NCI-H774 (cell line): ENCODE measurements at places on chromosomes 2 and 18.

DNA sequence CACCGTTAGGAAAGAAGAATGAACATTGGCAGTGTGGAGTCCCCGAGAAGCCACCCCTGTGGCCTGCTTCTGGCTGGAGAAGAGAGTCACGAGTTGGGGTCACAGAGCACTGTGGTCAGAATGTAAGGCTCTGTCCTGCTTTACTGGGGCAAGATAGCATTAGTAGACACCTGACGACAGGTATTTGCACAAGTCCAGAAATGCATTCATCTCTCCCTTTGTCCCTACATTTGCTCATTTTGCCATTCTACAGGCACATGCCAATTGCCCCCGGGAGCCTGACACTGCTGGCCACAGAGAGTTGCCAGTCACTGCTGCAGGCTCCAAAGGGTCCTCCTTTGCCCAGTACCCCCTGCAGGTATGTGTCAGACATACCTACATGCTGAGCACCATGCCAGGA is 133.3 kb downstream of the SMAD2 start:
- DNase-seq = no peak

- no peak for DNase-seq
These were observed 15.0 kb downstream of the RND3 start for GRCh38 chr2:150472511-150472899.

DNA sequence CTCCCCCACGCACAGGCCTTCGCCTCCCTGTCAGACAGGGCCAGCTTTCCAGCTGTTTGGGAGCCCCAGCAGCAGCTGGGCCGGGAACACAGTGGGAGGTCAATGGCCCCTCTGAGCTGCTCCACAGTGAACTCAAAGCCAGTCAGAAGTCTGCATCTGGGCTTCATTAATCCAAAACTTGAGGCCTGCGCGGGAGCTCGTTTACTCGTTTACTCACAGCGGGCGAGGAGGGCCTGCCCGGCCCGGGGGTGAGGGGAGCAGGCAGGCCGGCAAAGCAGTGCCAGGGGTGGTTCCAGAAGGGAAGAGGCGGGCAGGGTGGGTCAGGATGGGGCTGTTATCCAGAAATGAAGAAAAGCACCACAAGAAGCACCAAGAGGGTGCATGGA is 36.8 kb upstream of the SEMA4C start:
- DNase-seq = no peak

DNA sequence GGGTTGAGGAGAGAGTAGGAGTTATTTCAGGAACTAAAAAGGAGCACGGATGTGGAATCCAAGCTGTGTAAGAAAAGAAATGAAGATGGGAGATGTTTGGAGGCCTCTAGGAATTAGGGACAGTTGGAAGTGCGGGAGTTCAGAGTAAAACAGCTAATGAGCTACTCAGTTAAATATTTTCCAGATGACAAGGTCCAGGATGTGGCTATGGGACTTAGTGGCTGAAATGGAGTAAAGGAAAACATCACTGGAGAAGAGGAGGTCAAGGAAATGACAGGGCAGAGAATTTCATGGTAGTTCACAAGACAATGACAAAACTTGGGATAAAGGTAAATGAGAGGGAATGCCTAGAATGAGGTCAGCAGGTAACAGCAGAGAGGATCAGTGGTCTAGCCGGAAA is 13.0 kb downstream of the GPR155 start:
- DNase-seq = no peak

GRCh38 chr2:173240083-173240482 is 114.6 kb upstream of the CDCA7 start:
- DNase-seq = no peak

GRCh38 chr2:56749152-56749752 is 565.5 kb downstream of the CCDC85A start:
- DNase-seq = peak; percentile 55

- DNase-seq = no peak
These were observed 30.7 kb upstream of the TMEM247 start for GRCh38 chr2:46448641-46449040.

GRCh38 chr18:45341454-45341853 is 273.8 kb upstream of the SLC14A2 start:
- DNase-seq = no peak

DNA sequence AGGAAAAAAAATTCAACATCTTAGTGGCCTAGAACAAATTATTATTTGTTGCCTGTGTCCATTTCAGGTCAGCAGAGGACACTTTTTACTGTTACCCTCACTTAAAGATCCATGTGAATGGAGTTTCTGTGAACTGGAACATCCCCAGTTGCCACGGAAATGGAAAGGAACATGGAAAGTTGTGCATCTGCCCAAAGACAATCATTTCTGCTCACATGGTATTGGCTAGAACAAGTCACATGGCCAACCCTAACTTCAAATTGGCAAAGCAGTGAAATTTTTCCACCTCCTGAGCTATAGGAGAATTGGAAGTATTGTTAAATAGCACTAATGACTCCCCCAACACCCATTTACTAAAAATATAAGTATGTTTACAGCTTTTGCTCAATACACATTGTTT is 71.2 kb upstream of the CCBE1 start:
- no peak for DNase-seq

- no peak for DNase-seq
These were observed 332.2 kb downstream of the EIPR1 start for GRCh38 chr2:3045318-3045921.

DNA sequence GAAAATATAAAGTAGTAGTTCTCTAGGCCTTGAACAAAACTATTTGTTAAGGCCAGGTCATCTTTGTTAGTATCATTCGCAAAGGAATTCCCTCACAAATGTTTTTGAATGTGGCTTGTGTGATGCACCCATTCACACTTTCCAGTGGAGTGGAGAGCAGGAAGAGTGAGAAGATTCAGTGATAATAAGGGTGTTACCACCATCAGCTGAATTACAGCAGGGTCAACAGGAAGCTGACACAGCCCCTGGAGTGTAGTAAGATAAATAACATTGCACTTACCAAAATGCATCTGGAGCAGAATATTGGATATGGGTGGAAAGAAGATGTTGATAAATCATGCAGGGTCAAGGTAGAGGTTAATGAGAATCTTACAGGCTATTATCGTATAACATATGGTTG is 231.0 kb downstream of the DSC3 start:
- DNase-seq = no peak

GRCh38 chr2:227296671-227297405 is 28.2 kb upstream of the MFF start:
- DNase-seq = no peak

GRCh38 chr2:36444216-36444936 is 88.8 kb downstream of the CRIM1 start:
- no peak for DNase-seq

- DNase-seq = no peak
These were observed 159.9 kb downstream of the PRPF40A start for GRCh38 chr2:152557273-152557888.

DNA sequence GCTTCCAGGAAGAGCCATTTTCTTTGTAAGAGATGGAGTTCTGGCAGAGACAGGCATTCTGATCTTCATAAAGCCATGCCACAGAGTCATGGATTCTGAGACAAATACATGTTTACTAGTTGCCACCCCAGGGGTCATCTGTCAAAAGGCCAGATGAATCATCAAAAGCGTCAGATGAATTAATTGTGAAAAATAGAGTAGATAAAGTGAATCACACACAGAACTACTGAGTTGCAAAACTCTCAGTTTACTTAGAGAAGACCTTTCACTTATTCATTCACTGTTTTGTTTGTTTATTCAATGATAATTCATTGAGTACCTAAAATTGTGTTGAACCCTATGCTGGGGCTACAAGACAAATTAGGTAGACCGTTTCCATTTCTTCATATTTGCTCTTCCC is 157.7 kb upstream of the SERPINE2 start:
- no peak for DNase-seq

DNA sequence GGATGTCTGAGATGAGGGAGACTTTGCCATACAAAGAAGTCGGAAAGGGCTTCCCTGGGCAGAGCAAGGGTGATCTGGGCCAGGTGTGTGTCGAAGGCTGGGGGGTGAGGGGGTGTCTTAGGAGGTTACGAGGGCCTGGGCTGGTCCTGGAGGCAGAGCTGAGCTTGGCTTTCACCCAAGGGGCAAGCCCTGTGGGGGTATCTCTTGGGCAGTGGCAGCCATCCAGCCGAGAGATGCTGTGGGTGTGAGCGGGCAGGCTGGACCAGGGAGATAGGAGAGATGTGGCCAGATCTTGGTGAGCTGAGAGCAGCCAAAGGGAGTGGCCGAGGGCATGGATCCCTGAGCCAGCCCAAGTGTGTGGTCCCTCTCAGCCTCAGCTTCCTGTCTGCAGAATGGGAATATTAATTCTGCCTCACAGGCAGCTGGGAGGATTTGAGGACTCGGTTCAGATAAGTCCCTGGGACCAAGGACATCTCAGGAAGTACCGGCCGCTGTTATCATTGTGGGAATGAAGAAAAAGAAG is 33.0 kb downstream of the MAL start:
- no peak for DNase-seq

DNA sequence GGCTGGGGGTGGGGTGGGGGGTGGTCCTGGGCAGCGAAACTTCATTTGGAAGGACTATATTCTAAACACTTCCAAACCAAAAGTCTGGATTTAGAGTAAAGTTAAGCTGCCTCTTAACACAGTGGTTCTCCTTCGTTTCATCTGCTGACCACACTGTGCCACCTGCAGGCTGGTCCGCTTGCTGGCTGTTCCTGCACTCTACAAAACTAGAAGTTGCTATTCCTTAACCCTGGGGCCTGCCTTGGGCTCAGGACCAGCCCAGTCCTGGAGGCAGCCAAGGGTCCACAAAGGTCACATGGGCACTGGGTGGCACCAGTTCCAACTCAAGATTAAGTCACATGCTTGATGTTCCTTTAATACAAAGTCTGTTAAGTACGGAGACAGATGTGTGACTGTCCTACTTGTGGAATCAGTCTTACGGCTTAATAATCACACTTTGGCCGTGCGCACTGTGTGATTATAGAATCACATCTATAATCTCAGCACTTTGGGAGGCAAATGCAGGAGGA is 195.4 kb downstream of the FAM210A start:
- no peak for DNase-seq

GRCh38 chr2:231036131-231036530 is 1.2 kb upstream of the C2orf72 start:
- DNase-seq = no peak

- DNase-seq = no peak
These were observed 399.7 kb downstream of the MTX2 start for GRCh38 chr2:176668912-176669311.

DNA sequence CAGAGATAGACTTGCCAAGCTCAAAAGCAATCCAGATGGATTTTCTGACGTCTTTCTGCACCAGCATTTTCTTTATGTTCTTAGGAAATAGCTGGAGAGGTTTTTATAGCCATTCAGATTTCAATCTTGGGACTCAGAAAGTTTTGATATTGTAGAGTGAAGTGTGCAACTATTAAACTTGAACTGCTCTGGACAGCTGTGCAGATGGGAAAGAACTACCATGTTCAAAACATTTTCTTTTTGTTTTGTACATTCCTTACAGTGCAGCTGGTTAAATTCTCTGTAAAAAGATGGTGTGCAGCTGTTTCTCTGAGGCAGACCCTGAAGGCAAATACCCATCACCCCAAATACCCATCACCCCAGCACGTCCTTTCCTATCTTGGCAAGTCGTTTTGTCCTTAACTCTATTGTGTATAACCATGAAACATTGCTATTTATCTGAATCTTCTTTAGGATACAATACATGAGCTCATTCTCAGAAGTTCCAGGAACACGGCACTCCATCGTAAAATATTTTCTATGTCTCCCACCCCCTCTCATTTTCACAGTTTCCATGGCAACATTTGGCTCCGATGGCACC is 38.8 kb downstream of the AQP4 start:
- DNase-seq = no peak

GRCh38 chr2:171271971-171272436 is 111.3 kb upstream of the TLK1 start:
- peak; percentile 20 for DNase-seq
